ENCODE measurements at places on chromosomes 6 and 20.

DNA sequence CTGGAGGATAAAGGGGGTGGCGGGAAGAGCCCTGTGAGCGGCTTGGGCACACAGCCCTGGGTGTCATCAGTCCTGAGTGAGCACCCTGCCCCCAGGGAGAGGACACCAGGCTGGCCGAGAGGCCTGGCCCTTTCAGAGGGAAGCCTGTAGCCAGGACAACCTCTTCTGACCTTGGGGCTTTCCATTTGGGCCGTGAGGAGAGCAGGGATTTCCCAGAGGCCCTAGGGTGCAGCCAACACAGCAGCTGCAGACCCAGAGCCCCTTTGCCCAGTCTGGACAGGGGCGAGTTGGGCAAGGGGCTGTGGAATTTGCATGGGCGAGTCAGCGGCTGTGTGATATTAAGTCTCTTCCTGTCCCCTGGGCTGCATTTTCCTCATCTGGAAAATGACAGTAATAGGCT is 6.3 kb downstream of the MAP1LC3A start:
- DNase-seq = no peak

DNA sequence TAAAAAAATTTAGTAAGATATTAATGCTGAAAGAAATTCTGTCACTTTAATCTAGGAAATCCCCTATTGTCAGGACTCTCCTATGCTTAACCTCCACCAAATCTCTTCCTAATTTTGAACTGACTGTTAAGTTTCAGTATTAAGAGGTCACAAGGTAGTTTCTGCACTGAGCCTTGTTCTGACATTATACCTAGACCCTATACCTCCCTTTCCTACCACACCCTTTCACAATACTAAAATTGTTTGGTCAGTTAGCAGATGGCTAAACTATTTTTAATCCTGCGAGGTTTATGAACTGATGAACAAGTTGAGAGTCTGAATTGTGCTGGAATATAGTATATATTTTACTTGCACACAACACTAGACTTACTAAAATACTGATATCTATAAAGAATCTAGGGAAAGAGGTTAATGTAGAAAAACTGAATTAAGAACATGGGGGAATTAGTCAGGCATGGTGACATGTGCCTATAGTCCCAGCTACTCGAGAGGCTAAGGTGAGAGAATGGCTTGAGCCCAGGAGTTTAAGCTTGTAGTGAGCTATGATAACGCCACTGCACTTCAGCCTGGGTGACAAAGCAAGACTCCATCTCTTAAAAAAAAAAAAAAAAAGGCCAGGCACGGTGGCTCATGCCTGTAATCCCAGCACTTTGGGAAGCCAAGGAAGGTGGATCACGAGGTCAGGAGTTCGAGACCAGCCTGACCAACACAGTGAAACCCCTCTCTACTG is 51.5 kb downstream of the HBS1L start:
- no peak for DNase-seq

- no peak for DNase-seq
Measured at GRCh38 chr6:7237653-7238188, 75.3 kb downstream of the SSR1 start.

GRCh38 chr20:38345643-38346042 is 639 bp upstream of the LBP start:
- no peak for DNase-seq

- no peak for DNase-seq
Measured at GRCh38 chr6:129130106-129130505, 247.2 kb downstream of the LAMA2 start.

DNA sequence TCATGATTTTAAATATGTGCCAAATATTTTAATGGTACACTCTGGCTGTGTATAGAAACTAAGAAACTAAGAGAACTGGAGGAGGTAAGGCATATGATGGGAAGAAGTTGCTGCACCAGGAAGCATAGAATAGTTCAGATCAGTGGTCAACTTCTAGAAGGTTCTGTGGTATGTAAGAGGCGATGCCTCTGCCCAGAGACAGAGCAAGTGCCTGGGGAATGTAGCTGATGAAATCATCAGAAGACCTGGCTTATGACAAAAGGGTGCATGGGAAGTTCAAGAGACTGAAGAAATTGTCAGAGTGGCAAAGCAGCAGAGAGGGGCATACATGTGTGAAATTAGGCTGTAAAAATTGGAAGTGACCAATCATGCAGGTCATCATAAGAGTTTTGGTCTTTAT is 580.8 kb downstream of the BMP2 start:
- no peak for DNase-seq

DNA sequence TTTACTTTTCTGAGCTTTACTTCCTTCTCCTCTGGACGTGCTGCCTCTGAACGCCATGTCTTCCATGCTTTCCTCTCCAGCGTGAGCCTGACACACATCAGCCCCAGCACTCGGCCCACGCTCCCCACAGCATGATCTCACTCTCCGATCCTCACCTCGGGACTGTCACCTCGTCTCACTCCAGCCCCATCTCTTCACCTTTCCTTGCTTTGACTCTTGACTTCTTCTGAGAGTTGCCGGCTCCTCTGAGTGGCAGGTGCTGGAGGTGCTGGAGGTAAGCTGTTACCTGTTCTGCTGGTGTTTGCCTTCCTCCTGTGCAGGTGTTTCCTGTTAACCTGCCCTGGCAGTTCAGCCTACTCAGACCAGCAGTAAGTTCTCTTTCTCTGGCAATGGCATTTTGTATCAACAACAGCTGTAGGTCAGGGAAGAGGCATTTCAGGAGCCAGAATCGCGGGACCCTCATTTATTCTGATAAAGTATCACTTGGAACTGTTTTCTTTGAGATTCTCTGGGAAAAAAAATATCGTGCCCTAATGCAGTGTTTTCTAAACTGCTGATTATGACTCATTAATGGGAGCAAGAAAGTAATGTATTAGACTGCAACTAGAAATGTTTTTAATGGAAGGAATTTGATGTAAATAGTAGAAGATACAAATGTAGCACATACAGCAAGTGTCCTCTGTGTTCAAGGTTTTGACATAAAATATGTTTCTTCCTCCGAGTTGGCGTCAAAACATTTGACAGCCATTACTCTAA is 106.5 kb downstream of the ARID1B start:
- DNase-seq = no peak

DNA sequence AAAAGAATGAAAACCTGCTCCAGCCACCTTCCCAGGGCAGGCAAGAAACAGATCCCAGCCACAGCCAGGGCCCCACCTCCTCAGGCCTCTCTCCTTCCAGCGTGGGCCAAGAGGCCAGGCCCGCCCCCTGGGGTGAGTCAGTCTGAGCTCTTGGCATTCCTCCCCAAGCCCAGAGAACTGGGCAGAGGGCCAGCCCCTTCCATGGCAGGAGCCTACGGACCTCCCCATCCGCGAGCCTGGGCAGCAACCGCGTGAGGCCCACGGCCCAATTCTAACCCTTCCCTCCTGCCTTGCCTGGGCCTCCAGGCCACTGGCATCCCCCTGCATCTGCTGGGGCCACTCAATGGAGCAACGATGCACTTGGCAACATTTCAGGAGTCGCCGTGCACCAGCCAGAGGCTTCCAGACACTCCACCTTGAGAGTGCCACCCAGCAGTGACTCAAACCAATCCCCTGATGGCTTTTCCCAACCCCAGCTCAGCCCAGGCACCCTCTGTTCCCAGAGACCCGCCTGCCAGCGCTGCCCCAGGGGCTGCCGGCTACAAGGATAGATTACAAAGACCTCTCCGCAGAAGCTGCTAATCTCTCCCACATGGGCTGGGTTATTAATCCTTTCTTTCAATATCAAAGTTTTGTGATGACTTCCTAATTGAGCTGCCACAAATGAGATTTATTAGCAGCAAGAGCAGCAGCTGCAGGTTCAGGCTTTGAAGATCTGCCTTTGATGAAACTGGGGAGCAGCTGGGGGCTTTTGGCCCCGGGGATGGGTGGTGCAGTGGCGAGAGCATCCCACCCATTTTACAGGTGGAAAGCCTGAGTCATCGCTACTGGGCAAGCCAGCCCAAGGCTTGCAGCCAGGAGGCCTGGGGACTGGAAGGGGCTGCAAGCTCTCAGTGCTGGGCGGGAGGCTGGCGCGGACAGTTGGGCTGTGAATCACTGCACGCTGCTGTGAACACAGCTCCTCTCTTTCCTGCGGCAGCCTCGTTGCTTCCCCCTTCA is 85.7 kb downstream of the NFATC2 start:
- DNase-seq = no peak

DNA sequence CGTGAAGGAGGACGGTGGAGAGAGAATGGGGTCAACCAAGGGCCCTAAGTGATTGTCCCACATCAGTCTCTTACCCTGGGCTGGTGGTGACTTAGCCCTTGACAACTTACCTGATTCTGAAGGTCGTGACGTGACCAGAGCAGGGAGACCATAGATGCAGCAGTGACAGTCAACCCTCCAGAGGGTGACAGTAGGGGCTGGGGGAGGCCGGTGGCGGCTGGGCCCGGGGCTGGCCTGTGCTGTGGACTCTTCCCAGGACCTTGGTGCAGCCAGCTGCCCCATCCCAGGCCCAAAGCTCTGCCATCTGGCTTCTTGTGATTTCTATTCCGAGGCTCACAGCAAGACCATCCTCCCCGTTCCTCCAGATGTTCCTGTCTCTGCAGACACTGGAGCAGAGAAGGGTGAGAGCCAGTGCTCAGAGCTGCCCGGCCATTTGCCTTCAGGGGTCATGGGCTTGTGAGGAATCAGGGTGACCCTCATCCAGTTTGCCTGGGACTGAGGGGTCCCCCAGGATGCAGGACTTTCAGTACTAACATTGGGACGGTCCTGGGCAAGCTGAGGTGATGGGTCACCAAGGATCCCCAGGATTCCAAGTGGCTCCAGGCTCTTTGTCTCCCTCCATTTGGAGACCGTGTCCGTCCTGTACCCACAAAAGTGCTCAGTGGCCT is 36.0 kb downstream of the SUMO4 start:
- DNase-seq = no peak

- DNase-seq = no peak
Measured at GRCh38 chr6:75079589-75079988, 126.3 kb downstream of the COL12A1 start.
